Memory B cell (primary cell): ENCODE measurements at places on chromosomes 2 and 18.

DNA sequence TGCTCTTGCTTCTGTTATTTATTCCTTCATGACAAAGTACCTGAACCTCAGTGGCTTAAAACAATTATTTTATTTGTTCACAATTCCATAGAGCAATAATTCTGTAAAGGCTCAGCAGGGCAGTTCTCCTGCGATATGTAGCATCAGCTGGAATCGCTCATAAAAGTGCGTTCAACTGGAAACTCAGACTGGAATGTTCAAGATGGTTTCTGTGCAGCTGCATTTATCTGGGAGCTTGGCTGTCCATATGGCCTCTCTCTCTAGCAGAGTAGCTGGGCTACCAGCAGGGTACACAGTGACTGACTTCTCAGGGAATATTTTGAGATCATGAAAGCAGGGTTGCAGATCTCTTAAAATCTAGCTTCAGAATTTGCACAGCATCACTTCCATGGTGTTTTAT is 13.5 kb downstream of the CCDC121 start:
- peaks cover 37% of the 10 kb centered on the region for H3K36me3 ChIP-seq
- no peak overlapping the region for H3K4me3 ChIP-seq
- H3K4me1 ChIP-seq = no peaks in the 10 kb centered on the region
- no peaks in the 10 kb centered on the region for H3K27me3 ChIP-seq
- no peak for DNase-seq
- no peak overlapping the region for H3K27ac ChIP-seq

- H3K27me3 ChIP-seq = peaks cover 14% of the 10 kb centered on the region
- peaks cover 2% of the 10 kb centered on the region for H3K36me3 ChIP-seq
- H3K27ac ChIP-seq = no peak overlapping the region
- H3K4me3 ChIP-seq = no peak overlapping the region
- DNase-seq = no peak
Observed at GRCh38 chr2:128543036-128543435, 224.4 kb upstream of the HS6ST1 start.

GRCh38 chr2:160479269-160479668 is 14.3 kb downstream of the RBMS1 start:
- DNase-seq = no peak
- H3K4me3 ChIP-seq = no peak overlapping the region
- no peak overlapping the region for H3K27ac ChIP-seq
- H3K36me3 ChIP-seq = no peaks in the 10 kb centered on the region
- H3K4me1 ChIP-seq = no peaks in the 10 kb centered on the region

DNA sequence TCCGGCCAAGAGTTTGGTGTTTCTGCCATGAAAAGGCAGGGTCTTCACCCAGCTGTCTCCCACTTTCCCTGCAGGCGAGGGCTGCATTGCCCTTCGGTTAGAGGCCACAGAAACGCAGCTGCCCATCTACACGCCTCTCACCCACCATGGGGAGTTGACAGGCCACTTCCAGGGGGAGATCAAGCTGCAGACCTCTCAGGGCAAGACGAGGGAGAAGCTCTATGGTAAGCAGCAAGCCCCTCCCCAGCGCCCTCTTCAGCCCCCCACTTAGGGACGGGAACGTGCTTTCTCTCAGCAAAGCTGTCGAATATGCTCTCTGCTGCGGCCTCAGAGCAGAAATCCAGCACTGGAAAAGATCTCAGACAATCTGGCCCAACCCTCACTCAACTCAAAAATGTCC is 57.7 kb upstream of the ATG16L1 start:
- no peak for DNase-seq
- no peaks in the 10 kb centered on the region for H3K27me3 ChIP-seq
- peaks cover 12% of the 10 kb centered on the region for H3K4me1 ChIP-seq
- H3K4me3 ChIP-seq = no peak overlapping the region
- H3K36me3 ChIP-seq = peaks cover 52% of the 10 kb centered on the region
